HCT116 (cell line): ENCODE measurements at places on chromosomes 12 and 14. TPM values are rescaled to one million over a fixed set of nuclear protein-coding genes. Genes with fewer than 3 reads are reported as not detected.

The TRIM9 gene
- 4.6 TPM for total RNA-seq

The PRMT5 gene
- total RNA-seq, result 186 TPM

The ARHGEF25 gene
- total RNA-seq, result 3.6 TPM

The TRPV4 gene
- 0.54 TPM for total RNA-seq

The LALBA gene
- total RNA-seq, result not detected

The SMIM41 gene
- total RNA-seq, result not detected

The MYBPC1 gene
- not detected for total RNA-seq

The TSPAN19 gene
- total RNA-seq, result 0.32 TPM

The CLEC1B gene
- total RNA-seq, result not detected

- no peak overlapping the region for H3K27ac ChIP-seq
- peaks cover 10% of the 10 kb centered on the region for H3K27me3 ChIP-seq
- H3K4me1 ChIP-seq, result peaks cover under 1% of the 10 kb centered on the region; the same call in 1 of the 2 replicates
- DNase-seq, result no peak
- H3K36me3 ChIP-seq, result no peaks in the 10 kb centered on the region
Measured at GRCh38 chr12:106744600-106744999, 29.9 kb upstream of the RIC8B start.

GRCh38 chr14:64717870-64718269, 13.6 kb downstream of the PLEKHG3 start:
- H3K27me3 ChIP-seq, result no peaks in the 10 kb centered on the region
- H3K4me1 ChIP-seq, result peaks cover 79% of the 10 kb centered on the region
- peak overlapping the region; percentile 7; the same call in 1 of the 2 replicates for H3K4me3 ChIP-seq

- DNase-seq, result no peak
- no peak overlapping the region for H3K4me3 ChIP-seq
- no peaks in the 10 kb centered on the region for H3K27me3 ChIP-seq
- H3K36me3 ChIP-seq, result peaks cover 42% of the 10 kb centered on the region
- no peak overlapping the region for H3K27ac ChIP-seq
- H3K4me1 ChIP-seq, result no peaks in the 10 kb centered on the region
Measured at GRCh38 chr14:30587141-30587540, 28.2 kb downstream of the G2E3 start.

DNA sequence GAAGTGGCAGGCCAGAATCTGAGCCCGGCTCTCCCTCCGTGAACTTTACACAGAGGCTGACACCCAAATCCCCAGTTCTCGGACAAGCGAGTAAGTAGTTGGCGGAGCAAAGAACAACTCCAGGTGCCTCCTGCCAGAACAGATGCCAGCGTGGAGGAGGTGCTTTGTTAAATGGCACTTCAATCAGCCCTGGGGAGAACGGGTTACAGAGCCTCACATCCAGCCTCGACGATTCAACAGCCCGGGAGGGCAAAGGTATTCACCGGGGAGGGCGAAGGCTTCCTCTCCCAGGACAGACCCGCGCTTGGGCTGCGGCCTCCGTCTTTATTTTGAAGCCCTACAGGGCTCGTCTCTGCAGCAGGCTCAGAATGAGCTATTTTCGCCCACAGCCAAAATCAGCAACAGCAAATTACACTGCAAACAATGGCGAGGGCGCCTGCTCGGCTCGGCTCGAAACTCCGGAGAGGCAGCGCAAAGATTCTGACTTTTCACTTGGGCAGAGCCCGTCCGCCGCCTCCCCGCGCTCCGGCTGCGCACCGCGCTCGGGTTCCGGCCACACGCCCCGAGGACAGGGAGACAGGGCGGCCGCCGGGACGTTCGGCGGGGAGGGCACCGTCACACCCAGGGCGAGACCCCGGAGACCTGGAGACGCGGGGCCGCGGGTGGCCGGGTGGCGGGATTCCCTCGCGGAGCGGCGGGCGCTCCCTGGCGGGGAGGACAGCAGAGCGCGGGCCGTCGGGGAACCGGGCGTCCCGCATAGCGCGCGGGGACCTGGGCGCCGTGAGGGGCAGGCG, 811 bp downstream of the TMCC3 start:
- H3K4me1 ChIP-seq, result peaks cover 13% of the 10 kb centered on the region
- DNase-seq, result no peak
- H3K4me3 ChIP-seq, result peak overlapping the region; percentile 62
- no peaks in the 10 kb centered on the region for H3K27me3 ChIP-seq
- peak overlapping the region; percentile 5; the same call in 1 of the 2 replicates for H3K27ac ChIP-seq

- H3K36me3 ChIP-seq, result no peaks in the 10 kb centered on the region
- H3K4me1 ChIP-seq, result peaks cover 6% of the 10 kb centered on the region; the same call in 1 of the 2 replicates
- H3K4me3 ChIP-seq, result no peak overlapping the region
- H3K27me3 ChIP-seq, result no peaks in the 10 kb centered on the region
- H3K27ac ChIP-seq, result no peak overlapping the region
- no peak for DNase-seq
Measured at GRCh38 chr12:124868252-124869058, 4.8 kb upstream of the SCARB1 start.

- no peaks in the 10 kb centered on the region for H3K27me3 ChIP-seq
- DNase-seq, result no peak
- no peaks in the 10 kb centered on the region for H3K36me3 ChIP-seq
- H3K27ac ChIP-seq, result no peak overlapping the region
Measured at GRCh38 chr12:104502217-104502616, 45.5 kb downstream of the CHST11 start.

DNA sequence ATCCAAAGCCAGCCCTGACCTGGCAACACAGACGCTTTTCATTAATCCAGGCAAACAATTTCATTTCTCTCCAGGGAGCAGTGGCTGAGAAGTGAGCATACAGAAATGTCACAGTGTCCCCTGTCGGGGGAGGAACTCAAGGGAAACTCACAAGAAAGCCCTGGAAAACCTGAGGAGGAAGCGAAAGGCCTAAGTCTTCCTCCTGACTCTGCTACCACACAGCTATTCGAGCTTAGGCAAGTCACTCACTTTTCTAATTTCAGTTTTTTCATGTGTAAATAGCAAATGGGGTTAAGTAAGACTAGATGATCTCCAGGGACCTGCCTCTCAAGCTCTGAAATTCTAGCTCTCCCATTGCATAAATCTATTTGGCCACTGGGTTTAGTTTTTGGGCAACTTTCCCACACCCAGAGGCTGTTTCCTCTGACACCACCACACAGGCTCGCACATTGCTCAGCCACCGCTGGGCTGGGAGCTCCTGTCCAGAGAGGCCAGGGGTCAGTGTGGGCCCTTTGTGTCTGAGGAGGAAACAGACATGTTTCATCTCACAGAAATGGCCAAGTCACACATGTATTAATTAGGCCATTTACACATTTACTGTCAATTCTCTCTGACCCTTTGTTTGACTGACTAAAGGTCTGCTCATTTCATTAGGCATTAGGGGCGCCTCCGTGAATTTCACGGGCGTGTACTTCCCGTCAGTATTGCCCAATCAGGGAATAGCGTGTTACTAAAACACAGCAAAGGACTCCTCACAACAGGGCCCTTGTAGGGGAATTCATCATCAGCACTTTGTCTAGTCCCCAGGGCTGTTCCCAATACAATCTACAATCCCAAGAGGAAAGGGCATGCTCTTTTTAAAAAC, 9.8 kb upstream of the PNMA1 start:
- peaks cover 39% of the 10 kb centered on the region for H3K36me3 ChIP-seq
- no peak overlapping the region for H3K4me3 ChIP-seq
- H3K27ac ChIP-seq, result no peak overlapping the region
- H3K27me3 ChIP-seq, result no peaks in the 10 kb centered on the region

GRCh38 chr12:129901254-129901653, 2.6 kb downstream of the TMEM132D start:
- no peak overlapping the region for H3K4me3 ChIP-seq
- no peaks in the 10 kb centered on the region for H3K4me1 ChIP-seq
- H3K27ac ChIP-seq, result no peak overlapping the region
- H3K27me3 ChIP-seq, result no peaks in the 10 kb centered on the region
- no peaks in the 10 kb centered on the region for H3K36me3 ChIP-seq

GRCh38 chr14:76603713-76604112, 157.6 kb upstream of the VASH1 start:
- no peak for DNase-seq
- no peak overlapping the region for H3K4me3 ChIP-seq
- H3K4me1 ChIP-seq, result no peaks in the 10 kb centered on the region
- no peaks in the 10 kb centered on the region for H3K36me3 ChIP-seq
- H3K27ac ChIP-seq, result no peak overlapping the region

- no peak for DNase-seq
- H3K36me3 ChIP-seq, result peaks cover 3% of the 10 kb centered on the region; the same call in 1 of the 2 replicates
- peaks cover 60% of the 10 kb centered on the region for H3K4me1 ChIP-seq
- no peak overlapping the region for H3K4me3 ChIP-seq
- H3K27me3 ChIP-seq, result no peaks in the 10 kb centered on the region
- H3K27ac ChIP-seq, result peak overlapping the region; percentile 43; the same call in 1 of the 2 replicates
Measured at GRCh38 chr14:64715628-64716412, 11.6 kb downstream of the PLEKHG3 start.

GRCh38 chr12:80041071-80041470, 58.3 kb upstream of the OTOGL start:
- H3K27ac ChIP-seq, result no peak overlapping the region
- no peaks in the 10 kb centered on the region for H3K36me3 ChIP-seq
- no peaks in the 10 kb centered on the region for H3K27me3 ChIP-seq
- peaks cover 20% of the 10 kb centered on the region for H3K4me1 ChIP-seq

- no peaks in the 10 kb centered on the region for H3K4me1 ChIP-seq
- DNase-seq, result no peak
Measured at GRCh38 chr12:52126605-52127578, 47.4 kb downstream of the SMIM41 start.
